RWPE2 (cell line): ENCODE measurements at places on chromosomes 5 and 9.

DNA sequence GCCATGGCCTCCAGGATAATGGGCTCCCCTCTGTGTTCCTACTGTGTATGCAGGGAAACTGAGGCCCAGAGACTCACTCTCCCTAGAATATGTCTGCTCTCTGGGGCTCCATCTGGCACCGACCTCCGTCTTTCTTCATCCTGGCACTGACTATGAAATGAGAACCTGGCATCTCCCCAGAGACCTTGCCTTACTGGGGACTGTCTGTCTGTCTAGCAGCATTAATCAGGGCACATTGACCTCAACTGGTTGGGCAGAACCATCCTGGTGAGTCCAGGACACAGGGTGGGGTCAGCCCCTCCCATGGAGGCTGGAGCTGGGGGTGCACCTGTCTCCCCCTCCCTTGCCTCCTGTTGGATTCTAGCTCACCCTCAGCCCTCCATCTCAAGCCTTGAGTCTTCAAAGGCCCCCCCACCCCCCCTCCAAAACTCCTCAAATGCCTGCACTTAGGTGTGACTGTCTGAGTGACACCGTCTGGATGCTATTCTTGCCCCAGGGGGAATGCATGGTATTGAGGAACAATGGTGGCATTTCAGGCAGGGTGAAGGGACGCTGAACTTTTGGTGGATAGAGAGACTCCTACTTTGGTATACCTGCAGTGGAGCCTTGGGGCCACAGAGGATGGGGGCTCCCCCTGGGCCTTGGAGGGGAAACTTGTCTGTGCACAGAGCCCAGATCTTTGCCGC is 12.8 kb upstream of the PITX1 start:
- DNase-seq, result no peak

DNA sequence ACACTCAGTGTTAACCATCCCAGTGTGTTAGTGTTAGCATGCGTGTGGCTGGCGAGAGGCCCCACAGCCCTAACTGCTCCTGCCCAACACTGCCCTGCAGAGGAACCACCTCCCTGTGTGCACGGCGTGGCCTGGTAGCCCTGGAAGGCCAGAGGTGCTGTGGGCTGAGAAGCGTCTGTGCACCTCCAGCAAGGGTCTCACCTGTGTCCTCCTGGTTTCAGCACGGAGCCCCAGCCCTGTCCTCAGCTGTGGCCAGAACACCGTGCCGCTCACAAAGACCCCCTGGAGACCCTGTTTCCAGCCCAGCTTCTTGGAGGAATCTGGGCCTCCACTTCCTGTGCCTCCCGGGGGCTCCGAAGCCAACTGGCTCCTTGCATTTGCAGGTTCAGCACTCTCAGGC is 56.1 kb upstream of the NRARP start:
- DNase-seq, result no peak

DNA sequence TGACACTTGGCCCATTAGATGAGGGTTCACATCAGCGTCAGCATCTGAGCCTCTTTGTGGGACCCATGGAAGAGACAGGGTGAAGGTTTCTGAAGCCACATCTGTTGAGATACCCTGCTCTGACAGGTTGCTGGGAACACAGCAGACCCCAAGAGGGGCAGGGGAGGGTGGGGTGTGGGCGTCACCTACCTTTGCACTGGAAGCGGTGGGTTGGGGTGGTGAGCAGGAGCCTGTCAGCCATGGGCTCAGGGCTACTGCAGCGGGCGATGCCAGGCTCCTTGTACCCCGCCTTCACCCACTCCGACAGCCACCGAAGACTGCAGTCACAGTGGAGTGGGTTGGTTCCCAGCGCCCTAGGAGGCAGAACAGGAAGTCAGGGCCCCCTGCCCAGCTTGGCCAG is 131.5 kb upstream of the PANK3 start:
- no peak for DNase-seq

GRCh38 chr9:89710697-89711096 is 105.9 kb downstream of the GADD45G start:
- no peak for DNase-seq

DNA sequence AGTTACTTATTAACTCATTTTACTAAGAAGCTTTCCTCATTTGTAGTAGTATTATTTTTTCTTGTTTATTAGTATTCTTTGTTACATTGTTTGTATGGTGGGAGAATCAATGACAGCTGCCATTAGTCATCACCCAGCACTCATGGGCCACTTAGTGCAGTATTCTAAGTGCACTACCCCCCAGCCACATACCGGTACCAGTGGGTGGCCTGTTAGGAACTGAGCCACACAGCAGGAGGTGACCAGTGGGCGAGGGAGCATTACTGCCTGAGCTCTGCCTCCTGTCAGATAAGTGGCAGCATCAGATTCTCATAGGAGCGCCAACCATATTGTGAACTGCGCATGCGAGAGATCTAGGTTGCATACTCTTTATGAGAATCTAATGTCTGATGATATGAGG is 24.2 kb upstream of the CAMLG start:
- no peak for DNase-seq

DNA sequence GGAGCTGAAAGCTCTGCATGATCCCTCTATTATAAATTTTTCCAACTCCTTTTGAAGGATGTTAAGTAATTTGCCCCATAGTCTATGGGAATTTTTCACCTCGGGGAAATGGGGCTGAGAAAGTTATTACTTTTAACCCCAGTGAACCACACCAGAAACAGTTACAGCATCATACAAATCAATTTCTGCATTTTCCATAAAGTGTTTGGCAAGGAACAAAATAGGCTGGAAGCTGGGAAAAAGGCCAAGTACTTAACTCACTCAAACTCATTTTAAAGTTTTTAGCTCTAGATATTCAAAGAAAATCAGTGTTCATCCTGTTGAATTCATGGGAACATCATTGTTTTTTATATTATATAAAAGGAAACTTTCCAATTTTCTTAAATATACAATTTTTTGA is 160.9 kb downstream of the SH3GL2 start:
- DNase-seq, result no peak

- DNase-seq, result no peak
These were observed 184.9 kb upstream of the IL12B start for GRCh38 chr5:159515197-159515596.

DNA sequence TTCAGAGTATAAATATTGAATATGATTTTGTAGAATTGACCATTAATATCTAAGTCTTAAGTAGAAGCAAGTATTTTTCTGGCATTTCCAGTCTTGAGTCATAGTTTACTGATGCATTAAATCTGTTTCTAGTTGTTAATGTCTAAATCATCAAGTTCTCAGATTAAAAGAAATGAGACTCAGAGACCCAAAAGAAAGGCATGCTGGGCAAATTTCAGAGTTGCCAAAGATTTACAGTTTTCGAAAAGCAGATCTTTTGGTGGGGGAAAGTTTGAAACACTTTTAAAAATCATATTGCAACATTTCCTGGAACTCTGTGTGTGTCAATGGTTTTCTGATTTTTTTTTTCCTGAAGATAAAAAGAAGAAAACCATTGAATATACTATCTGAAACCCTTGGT is 60.9 kb downstream of the ANKRD55 start:
- no peak for DNase-seq

DNA sequence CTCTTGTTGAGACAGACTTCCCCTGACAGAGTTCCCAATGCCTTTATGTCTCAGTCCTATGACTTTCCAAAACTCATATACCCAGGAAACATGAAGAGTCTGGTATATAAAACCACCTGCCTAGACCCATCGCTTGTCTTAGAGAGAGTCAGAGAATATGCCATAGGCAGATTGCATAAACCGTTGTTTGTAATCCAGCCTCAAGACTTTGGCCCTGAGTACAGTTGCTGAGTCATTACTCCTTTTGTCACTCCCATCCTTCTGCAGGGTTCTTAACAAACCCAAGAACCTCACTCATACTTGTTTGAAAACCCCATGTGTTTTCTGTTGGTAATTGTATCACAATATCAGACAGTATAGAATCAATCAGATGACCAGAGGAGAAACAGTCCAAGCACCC is 616.3 kb downstream of the SLCO4C1 start:
- DNase-seq, result no peak

- DNase-seq, result no peak
These were observed 114.6 kb downstream of the MRPL36 start for GRCh38 chr5:1685066-1685465.

GRCh38 chr5:80784451-80784850 is 129.7 kb upstream of the DHFR start:
- DNase-seq, result no peak

- DNase-seq, result no peak
These were observed 1278.2 kb downstream of the CDH12 start for GRCh38 chr5:21574961-21575360.

DNA sequence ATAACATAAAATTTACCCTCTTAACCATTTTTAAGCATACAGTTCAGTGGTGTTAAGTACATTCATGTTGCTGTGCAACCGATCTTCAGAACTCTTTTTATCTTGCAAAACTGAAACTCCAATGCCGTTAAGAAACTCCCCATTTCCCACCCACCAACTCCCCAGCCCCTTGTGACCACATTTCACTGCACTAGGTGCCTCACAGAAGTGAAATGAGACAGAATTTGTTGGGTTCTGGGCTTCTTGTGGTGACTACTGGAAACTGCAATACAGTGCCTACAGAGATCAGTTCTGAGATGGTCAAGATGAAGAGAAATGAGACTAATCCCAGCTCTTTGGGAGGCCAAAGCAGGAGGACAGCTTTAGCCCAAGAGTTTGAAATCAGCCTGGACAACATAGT is 202.1 kb upstream of the SLC30A5 start:
- DNase-seq, result no peak

DNA sequence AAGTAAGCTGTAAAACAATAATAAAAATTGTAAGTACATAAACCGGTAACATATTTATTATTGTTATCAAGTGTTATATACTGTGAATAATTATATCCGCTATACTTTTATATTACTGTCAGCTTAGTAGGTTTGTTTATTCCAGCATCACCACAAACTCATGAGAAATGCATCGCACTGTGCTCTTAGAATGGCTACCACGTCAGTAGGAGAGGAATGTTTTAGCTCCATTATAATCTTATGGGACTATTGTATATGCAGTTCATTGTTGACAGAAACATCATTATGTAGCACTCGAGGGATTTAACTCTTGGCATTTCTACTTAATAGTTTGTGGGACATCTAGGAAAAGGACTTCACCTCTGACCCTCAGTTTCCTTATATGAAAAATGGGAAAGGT is 16.4 kb downstream of the SLC12A2 start:
- no peak for DNase-seq

DNA sequence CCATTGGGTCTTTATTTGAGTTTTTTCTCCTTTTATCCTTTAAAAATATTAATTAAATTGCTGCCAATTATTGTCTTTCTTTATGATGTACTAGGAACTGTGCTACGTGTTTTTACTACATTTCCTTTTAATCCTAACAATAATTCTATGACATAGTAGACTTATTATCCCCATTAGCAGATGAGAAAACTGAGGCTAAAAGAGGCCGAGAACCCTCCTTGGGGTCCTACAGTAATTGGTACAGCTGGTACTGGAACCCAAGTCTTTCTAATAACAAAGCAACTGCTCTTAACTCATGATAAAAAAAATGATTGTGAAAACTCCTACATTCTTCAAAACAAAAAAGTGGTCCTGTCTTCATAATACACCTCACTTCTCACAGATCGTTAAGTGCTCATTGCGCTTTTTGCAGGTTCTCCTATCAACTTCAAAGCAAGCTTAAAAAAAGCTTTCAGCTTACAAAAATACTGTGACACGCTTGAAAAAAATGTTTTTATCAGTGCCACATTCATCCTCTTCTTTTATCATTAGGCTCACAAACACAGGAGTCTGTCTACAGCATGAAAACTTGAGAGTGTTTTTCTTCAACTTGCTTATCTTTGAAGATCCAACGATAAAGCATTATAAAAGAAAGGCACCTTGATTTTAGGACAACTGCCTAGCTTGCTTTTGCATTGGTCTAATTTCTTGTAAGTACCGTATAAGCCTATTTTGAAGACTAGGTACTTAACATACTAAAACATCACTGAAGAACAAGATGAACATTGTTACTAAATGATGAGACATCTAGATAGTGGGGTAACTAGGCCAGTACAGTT is 32.4 kb downstream of the FYB1 start:
- DNase-seq, result no peak

GRCh38 chr9:76232861-76233489 is 161.3 kb downstream of the RFK start:
- no peak for DNase-seq
